Esophagus squamous epithelium (tissue), 5 donors: ENCODE measurements at places on chromosomes 7 and 10.

DNA sequence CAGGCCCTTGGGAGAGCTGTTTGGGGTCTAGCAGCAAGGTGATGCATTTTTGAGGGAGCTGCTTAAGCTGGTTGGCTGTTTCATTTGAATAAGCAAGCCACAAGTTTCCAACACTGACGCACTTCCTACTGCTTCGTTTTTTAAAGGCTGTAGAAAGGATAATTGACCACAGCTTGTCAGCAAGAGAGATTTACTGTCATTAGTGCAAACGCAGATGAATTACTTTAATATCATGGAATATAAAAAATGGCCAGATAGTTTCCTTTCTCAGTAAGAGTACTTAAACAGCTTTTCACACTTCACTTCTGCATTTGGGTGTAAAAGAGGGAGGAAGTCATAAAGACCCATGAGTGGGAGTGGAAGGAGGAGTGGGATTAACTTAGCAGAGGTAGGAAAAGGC lies 61.5 kb downstream of the FZD1 start:
- no peak for DNase-seq

DNA sequence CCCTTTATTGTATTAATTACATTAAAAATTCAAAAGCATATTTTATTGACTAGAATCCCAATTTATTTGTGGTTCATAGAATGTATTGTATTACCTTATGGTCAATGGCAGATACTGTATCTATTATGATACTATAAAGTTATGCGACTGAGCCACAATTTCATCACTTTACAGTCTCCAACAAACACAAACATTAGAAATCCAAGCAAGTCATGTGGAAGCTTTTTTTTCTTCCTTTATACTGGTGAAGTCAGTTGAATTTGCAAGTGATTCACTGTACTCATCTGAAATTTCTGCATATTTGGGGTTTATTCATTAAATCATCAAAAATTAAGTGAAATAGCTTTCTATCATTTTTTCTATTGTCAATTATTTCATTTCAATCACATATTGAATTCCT lies 54.3 kb downstream of the BMPER start:
- DNase-seq, result no peak

DNA sequence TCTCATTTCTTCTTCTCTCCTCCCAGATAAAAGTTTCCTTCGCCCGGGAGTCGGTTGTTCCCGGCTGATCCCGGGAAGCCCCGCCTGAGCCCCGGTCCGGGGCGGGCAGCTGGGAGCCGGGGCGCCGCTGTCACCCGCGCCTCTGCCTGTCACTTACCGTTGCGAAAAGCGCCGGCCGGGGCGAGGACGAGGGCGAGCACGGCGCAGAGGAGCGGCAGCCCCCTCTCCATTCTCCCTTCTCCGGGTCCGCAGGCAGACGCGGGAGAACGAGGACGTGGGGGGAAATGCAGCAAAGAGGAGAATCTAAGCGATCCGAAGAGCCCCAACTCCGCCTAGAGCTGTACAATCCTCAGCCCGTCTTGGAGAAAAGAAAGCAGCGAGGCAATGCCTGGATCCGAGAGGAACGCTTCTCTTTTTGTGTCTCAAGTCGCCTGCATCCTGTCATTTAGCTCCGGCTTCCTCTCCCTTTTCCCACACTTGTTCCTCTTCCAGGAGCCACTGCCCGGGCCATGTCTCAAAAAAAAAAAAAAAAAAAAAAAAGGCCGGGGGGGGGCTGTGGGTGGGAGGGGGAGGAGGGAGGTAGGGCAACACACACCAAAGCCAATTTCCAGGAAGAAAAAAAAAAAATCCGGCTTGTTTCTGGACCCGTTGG lies at the start of gene NRP1:
Gene NRP1 (minus strand): TSS at position 515 of the 652 bp plus-strand sequence. CDS start 285 bp downstream, at position 230.
- no peak for DNase-seq

DNA sequence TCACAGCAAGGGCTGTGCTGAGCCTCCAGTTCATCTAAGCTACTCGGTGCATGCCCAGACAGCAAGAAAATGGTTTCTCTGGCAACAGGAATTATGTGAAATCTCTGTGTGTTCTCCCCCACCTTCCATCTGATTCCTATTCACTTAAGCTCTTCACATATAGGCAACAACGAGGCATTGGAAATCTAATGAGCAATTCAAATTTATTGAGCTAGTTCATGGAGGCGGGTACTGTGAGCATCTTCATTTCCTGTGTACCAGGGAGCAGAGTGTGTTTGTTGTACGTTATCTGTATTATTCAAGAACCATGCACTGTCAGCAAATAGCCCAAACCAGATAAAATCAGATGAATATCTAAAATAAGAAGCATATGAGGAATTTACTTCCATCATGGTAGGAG lies 739.1 kb downstream of the MAGI2 start:
- no peak for DNase-seq

DNA sequence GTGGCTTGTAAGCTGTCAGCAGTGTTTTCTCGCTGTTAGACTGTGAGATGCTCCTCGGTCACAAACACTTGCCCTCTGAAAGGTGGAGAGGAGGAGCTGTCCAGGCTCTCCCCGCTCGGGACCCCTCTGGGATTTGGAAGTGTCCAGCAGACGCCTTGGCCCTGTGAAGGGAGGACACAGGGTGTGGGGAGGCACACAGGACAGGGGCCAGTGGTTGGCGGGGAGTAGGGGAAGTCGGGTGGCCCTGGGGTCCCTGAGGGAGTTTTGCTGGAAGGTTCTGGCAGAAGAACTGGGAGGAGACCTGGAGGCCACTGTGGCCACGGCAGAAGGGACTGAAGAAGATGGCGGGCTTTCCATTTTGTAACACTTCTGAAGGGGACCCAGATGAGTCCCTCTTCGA lies 47.2 kb upstream of the DPYSL4 start:
- DNase-seq, result no peak

DNA sequence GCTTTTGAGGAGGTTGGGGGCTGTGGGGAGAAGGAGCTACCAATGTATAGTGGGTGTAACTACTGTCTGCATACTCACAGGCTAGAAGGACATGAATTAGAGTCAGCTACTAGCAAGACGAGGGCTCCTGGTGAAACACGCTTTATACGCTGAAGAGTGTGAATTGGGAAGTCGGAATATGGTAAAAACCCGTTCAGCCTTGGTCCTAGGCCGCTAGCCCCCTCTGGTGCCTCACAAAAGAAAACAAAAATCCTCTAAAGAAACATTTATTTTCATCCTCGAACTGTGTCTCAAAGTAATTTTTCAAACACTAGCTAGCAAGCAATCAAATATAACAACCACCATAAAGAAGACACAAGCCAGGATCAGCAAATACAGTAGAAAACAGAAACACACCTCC lies 338.1 kb upstream of the SEMA3C start:
- DNase-seq, result no peak

- no peak for DNase-seq
Observed at GRCh38 chr7:85324145-85324799, 137.4 kb upstream of the SEMA3D start.

DNA sequence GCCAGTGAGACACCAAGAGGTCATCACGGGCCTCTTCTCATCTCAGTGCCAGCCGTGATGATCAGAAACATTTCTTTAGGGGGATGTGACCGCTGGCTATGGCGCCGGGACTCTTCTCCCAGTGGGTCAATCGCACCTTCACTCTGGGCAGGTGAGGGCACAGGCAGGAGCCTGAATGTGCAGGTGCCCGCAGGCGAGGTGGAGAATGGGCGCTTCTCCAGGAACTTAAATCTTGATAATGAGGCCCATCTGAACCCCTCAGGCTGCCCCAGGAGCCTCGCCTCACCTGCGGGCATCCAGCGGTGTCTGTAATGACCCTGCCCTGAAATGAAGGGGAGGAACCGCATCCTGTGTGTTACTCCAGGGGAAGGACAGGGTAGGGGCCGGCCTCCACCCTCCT lies 204.7 kb downstream of the ADARB2 start:
- no peak for DNase-seq

DNA sequence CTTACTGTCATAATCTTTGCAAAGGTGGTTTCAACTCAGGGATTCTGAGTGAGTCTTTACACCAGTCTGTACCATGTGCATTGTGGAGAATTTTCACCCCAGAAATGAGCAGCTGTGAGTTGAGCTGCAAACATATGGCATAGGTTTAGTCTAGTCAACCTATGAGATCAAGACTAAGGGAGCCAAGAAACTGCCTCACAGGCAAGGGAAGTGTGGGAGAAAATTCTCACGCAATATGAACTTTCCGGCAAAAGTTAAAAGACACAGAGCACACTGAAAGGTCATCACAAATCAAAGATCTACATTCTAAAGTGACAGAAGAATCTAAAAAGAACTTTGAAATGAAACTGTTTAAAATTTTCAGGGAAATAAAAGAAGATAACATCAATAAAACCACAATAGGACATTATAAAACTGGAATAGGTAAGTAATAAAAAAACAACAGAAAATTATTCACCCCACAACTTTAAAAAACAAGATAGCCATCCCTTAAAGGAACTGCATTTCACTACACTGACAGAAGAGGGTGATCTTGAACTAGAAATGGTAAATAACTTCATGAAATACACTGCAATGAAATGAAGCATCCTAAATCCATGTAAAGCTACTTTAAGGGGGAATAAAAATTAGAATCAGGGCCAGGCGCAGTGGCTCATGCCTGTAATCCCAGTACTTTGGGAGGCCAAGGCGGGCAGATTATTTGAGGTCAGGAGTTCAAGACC lies 63.5 kb downstream of the LGI1 start:
- no peak for DNase-seq

GRCh38 chr7:30789334-30789711 lies 18.1 kb downstream of the MINDY4 start:
- DNase-seq, result no peak

GRCh38 chr7:35024298-35024697 lies 13.0 kb downstream of the DPY19L1 start:
- DNase-seq, result no peak

DNA sequence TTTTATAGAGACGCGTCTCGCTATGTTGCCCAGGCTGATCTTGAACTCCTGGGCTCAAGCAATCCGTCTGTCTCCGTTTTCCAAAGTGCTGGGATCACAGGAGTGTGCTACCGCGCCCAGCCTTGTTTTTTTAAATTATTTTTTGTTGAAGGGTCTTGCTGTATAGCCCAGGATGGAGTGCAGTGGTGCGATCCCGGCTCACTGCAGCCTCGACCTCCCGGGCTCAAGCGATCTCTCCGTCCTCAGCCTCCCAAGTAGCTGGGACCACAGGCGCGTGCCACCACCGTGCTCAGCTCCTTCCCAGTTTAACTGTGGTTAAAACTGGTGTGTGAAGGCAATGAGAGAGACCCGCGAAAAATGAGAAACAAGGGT lies 11.0 kb upstream of the HNRNPF start:
- DNase-seq, result no peak

- no peak for DNase-seq
Observed at GRCh38 chr7:77370606-77371005, 45.5 kb downstream of the GSAP start.

GRCh38 chr10:13872411-13872810 lies 285.6 kb downstream of the PRPF18 start:
- DNase-seq, result no peak

- DNase-seq, result no peak
Observed at GRCh38 chr7:15805891-15806290, 119.4 kb upstream of the MEOX2 start.

DNA sequence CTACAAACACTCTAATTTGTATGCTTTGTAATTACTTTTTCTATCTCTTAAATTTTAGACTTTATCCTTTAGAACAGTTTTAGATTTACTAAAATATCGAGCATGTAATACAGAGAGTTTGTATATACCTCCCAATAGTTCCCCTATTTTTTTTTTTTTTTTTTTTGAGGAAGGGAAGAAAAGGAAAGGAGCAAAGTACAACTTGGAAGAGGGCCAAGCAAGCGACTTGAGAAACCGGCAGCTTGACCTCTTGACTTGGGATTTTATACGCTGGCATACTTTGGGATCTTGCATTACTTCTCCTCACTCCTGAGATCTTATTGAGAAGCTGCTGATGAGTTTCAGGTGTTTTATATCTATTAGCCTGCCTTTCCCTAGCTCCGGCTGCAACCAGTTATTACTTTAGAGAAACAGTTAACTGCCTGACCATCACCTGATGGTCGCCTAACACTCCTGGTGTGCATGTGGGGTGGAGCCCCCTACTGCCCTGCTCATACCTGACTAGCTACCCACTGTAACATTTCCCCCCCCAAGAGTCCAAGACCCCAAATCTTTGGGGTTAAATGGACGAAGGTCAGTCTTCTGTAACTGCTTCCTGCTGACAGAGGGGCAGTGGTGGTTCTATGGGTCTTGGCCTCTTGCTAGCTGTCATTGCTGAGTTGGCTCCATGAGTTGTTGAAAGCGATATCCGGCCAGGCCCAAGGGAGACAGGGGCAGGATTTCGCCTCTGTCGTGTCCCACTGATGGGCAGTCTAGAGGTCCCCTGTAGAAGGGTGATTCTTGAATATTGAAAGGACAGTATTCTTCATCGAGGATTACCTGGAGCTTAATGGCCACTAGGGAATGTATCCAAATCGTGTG lies 28.5 kb downstream of the MKLN1 start:
- no peak for DNase-seq

GRCh38 chr7:142626420-142627035 lies 122.7 kb upstream of the PRSS1 start:
- no peak for DNase-seq

DNA sequence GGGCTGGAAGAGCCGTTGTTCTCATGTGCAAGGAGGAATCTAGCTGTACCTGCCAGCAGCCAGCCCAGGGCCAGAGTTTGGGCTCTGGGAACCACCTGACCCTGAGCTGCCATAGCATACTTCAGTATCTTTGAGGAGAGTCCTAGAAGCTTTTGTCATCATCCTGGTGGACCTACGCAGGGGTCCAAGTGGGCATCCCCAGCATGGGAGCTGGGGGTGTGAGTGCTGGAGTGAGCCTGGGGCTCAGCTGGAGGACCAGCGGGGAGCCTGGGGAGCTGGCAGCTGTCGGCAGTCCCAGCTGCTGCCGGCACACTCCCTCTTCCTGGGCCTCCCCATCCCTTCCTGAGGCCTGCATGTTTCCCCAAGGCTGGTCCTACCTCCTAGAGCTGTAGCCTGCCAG lies 32.5 kb downstream of the C10orf105 start:
- no peak for DNase-seq

- DNase-seq, result peak; percentile 37
Observed at GRCh38 chr10:125160856-125161706, 718 bp upstream of the CTBP2 start.

DNA sequence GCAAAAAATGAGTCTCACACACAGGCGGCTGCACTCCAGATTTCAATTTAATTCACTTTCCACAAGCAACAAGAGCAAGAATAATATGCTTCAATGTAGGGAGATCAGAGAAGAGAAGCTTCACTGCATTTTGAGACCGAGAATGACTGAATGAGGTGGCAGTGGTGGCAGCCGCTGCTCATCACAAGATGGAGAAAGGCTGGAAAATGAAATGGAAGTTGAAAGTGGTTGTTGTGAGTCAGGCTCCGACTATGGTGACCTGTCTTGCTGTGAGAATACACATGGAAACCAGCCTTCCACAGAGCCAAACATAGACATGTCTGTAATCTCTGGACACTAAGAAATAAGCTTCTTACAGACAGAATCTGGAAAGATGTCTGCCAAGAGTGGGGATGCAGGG lies 499.6 kb upstream of the LRRN3 start:
- DNase-seq, result no peak

GRCh38 chr7:126839624-126840023 lies 413.1 kb downstream of the GRM8 start:
- DNase-seq, result no peak
